ENCODE measurements at places on chromosomes 5 and 9.

GRCh38 chr5:149466457-149466972 lies 84.7 kb downstream of the CSNK1A1 start:
- DNase-seq, result no peak

DNA sequence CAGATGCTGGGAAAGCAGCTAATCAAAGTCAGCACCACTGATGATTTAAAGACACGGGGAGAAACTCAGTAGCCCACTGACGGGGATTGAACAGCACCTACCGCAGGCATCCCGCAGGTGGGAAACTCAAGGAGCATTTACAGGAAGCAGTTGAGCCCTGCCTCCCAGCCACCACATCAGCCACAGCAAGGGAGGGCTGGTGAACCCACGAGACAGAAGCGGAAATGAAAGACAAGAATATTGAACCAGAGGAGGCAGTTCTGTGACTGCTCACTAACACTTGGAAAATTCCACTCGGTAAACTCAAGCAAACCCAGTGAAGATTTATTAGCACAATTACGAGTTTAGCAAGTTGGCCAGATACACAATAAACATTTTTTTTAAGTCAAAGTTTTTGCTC lies 10.6 kb upstream of the FAM163B start:
- peak; percentile 26 for DNase-seq

DNA sequence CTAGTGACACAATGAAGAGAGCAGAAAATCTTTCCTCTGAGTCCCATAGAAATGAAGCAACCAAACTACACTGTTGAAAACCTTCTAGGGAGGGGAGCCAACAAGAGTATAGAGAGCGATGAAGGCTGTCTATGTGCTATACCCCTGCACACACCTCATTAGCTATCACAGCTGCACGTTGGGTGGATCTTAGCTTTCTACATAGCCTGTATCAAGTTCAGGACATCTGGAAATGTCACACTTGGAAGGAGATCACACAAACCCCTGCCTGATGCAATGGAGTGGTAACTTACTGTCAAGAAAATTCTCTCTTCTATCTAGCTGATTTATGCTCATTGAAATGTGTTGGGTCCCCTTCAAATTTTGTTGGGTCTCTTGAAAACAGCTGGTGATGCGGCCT lies 127.0 kb upstream of the NTRK2 start:
- DNase-seq, result no peak

GRCh38 chr9:136621734-136622093 lies 41.0 kb upstream of the EGFL7 start:
- DNase-seq, result no peak

GRCh38 chr5:151005950-151006576 lies 14.3 kb upstream of the GPX3 start:
- DNase-seq, result no peak

DNA sequence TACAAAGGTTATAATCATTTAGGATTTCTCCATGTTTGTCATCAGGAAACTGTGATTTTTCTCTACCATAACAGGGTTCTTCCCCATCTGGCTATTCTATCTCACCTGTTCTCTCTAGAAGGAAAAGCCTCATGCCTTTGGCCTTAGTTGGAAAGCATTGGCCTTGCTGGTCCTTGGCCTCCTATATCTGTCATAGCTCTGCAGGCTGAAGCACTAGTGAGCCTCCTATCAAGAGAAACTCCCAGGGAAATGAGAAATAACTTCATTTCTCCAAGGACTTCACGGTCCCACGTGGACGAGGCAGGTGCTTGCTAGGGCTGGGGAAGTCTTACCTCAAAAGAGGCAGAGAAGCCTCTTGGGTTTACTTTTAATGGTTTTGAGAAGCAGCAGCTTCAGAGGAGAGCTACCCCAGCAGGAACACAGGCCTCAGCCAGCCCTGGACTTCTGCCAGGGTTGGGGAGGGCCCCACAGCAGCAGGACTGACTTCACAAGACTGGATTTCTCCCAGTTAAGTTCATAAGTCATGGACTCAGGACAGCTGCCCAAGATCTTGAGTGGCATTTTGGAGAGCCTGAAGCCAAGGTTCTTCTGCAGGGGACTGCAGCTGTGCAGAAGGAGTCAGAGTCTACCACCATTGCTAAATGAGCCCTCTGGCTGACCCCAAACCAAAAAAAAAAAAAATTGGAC lies 15.8 kb upstream of the PSAT1 start:
- no peak for DNase-seq

- no peak for DNase-seq
Observed at GRCh38 chr5:76046741-76047140, 36.4 kb upstream of the SV2C start.

DNA sequence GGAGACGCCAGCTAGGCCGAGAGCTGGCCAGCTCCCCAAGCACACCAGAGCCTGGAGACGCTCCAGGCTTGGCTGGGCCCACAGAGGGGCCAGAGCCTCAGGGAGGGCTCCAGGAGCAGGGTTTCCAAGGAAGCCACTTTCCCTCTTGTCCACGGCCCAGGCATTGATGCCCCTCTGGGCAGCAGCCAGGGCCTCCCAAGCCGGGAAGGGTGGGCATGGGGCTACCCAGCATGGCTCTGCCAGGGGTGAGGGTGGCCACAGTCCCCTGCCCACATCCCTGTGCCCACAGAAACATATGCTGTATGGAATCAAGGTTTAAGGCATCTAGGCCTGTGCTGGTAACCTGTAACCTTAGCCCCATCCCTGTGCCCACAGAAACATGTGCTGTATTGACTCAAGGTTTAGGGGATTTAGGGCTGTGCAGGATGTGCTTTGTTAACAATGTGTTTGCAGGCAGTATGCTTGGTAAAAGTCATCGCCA lies 1.5 kb upstream of the DPP7 start:
- no peak for DNase-seq

DNA sequence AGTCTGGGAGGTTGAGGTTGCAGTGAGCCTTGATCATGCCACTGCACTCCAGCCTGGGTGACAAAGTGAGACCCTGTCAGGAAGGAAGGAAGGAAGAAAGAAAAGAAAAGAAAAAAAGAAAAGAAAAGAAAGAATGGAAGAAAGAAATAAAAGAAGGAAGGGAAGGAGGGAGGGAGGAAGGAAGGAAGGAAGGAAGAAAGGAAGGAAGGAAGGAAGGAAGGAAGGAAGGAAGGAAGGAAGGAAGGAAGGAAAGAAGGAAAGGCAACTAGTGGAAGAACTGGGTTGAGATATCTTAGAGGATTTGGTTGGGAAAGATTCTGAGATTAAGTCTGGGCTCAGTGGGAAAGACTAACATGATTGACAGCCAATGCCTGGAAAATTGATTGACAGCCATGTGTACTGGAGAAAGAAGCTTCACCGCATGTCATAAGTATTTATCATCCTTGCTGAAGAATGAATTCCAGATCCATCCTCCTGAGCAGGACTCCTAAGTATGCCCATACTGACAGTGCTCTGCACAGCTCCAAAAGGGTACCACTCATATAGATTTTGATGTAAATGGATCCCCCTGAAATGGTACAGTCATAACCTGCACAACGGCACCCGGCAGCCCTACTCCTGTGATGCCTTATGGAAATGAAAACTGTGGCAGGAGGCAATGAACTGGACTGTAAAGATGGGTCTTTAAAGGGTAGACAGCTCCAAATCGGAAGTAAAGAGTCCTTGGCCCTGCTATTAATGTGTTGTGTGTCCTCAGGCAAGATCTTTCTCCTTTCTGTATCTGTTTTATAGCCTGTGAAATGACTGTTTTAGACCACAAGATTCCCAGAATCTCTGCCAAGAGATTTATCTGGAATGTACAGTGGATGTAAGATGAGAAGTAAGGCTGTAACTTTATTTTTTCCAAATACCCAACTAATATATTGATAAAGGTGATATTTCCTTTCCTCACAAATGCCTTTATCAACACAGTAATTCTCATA lies 16.9 kb upstream of the ADRA1B start:
- no peak for DNase-seq

GRCh38 chr5:32428426-32428825 lies 16.1 kb downstream of the ZFR start:
- DNase-seq, result no peak

GRCh38 chr9:107794259-107794658 lies 304.7 kb upstream of the KLF4 start:
- DNase-seq, result no peak

DNA sequence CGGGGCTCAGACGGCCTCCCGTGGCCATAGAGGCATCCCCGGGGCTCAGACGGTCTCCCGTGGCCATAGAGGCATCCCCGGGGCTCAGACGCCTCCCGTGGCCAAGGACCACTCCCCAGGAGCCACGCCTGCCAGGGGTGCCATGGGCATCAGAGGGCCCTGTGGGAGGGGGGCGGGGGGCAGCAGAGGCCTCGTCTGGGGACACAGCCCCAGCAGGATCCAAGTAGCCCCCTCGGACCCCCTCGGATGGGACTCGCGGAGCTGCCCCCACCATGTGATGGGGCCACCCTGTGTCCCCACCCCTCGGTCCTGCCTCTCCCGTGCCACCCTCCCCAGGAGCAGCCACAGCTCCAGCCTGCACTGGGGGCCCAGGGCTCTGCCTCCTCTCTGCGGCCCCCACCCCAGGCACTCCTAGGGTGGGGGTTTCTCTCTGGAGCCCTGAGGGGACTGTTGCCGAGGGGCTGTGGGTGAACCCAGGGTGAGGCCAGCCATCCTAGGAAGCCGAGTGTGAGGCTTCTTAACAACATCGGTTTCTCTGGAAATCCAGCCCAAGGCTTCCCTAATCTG lies 2.5 kb downstream of the ENTPD8 start:
- DNase-seq, result no peak

All from CD4-positive, CD25-positive, alpha-beta regulatory T cell (primary cell).